ENCODE measurements at places on chromosomes 7 and 10.

DNA sequence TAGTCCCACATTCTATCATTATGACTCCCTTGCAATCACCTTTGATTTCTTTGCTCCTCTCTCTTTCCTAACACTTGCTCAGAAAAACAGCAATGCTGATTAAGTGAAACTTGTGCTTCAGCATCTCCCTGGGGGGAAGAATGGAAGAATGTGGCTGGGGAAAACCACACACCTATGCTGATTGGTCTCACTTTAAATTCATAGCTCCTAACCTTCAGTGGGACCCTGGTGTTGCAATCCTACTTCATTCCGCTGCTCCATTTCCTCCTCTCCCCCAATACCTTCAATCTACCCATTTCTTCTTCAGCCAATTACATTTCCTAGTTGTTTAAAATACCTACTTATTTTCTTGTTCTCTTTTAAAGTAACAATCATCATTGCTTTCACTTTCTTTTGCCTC is 1166.7 kb upstream of the C7orf33 start:
- no peak for DNase-seq

DNA sequence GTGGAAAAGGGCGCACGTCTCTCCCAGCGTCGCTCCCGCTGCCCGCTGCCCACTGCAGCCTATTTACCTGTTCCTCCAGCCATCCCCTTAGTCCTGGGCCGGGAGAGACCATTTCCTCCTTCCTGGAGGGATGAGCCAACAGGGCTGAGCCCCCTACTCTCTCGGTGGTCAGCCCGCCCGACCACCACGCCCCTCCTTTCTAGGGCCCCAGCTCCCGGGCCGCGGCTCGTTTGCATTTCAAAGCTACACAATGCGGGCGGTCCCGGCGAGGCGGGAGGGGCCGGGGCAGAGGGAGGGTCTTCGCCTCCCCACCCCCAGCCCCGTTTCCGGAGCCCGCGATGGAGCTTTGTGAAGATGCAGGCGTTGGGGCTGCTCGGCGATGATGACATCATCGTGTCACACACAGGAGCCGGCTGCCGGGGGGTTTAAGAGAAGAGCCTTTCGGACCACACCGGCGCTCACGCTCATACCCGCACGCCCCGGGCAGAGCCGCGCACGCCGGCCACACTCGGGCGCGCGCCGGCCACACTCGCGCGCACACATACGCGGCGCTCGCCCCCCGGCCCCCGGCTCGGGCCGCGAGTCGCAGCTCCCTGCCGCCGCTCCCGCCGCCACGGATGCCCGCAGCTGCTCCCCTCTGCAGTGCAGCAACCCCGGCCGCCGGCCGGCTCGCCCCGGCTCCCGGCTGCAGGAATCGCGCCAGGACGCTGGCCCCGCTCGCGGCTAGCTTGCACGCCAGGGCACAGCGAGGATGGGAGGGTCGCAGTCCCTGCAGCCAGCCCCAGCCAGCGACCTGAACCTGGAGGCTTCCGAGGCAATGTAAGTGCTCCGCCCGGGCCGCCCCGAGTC is 107.7 kb upstream of the BTBD16 start:
- no peak for DNase-seq

- DNase-seq: no peak
Measured at GRCh38 chr10:12535656-12536055, 186.3 kb downstream of the CAMK1D start.

GRCh38 chr7:154777489-154777888 is 225.4 kb downstream of the PAXIP1 start:
- DNase-seq: no peak

- DNase-seq: no peak
Measured at GRCh38 chr7:117716707-117717299, 156.4 kb downstream of the CTTNBP2 start.

- no peak for DNase-seq
Measured at GRCh38 chr7:48285373-48285772, 114.1 kb downstream of the ABCA13 start.

GRCh38 chr10:14353291-14353913 is 22.7 kb upstream of the FRMD4A start:
- DNase-seq: no peak

- no peak for DNase-seq
Measured at GRCh38 chr7:48309720-48310119, 138.5 kb downstream of the ABCA13 start.

GRCh38 chr7:83941300-83941699 is 253.3 kb downstream of the SEMA3A start:
- DNase-seq: no peak

DNA sequence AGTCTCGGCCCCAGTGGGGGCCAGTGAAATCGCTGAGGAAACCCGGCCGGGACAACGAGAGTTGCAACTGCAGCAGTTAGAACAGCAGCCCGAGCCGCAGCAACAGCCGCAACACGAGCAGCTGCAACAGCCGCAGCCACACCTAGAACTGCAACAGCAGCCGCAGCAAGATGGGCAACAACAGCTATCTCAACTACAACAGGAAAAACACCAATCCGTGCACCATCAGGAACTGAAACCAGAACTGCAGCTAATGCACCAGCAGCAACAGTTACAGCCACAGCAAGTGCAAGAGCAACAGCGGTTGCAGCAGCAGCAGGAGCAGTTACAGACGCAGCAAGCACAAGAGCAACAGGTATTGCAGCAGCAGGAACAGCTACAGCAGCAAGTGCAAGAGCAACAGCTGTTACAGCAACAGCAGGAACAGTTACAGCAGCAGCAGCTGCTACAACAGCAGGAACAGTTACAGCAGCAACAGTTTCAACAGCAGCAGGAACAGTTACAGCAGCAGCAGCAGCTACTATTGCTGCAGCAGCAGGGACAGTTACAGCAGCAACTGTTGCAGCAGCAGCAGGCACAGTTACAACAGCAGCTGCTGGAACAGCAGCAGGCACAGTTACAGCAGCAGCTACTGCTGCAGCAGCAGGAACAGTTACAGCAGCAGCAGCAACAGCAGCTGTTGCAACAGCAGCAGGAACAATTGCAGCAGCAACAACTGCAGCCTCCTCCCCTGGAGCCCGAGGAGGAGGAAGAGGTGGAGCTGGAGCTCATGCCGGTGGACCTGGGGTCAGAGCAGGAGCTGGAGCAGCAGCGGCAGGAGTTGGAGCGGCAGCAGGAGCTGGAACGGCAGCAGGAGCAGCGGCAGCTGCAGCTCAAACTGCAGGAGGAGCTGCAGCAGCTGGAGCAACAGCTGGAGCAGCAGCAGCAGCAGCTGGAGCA is 6.1 kb downstream of the ZNF853 start:
- DNase-seq: no peak
